CD8-positive, alpha-beta memory T cell (primary cell): ENCODE measurements at places on chromosomes 12 and 14. TPM values are rescaled to one million over a fixed set of nuclear protein-coding genes. Genes with fewer than 3 reads are reported as not detected.

CIDEB gene
- total RNA-seq, result 12.7 TPM

DNA sequence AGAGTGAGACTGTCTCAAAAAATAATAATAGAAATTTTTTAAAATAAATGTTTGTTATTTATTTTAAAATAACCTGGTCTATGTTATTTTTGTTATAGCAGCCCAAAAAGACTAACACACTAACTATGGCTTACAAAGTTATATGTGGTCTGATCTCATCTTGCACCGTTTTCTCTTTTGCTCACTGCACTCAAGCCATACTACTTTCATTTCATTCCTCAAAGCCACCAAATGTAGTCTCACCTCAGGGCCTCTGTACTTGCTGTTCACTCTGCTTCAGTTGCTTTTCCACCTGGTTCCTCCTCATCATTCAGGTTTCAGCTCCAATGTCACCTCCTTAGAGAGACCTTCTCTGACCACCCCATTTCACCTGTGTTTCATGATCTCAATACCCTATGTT is 55.2 kb upstream of the MDM1 start:
- no peaks in the 10 kb centered on the region for H3K36me3 ChIP-seq
- no peak overlapping the region for H3K27ac ChIP-seq
- no peaks in the 10 kb centered on the region for H3K27me3 ChIP-seq
- DNase-seq, result no peak

DNA sequence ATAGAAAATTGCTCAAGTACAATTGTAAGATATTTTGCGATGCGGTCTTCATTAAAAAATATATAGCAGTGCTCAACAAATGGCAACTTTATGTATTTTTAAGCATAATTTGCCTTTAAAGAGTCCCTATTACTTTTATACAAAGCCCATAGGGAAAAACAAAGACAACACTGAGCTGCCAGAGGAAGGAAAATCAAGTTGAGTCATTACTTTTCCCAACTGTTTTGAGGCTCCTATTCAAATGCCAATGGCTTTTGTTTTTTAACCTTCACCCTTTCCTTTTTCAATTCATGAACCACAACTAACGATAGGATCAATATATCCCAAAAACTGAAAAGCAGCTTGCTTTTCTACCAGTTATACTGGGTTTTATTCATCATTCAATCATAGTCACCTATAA is 157.6 kb upstream of the PLEKHA5 start:
- no peak overlapping the region for H3K4me3 ChIP-seq
- no peaks in the 10 kb centered on the region for H3K36me3 ChIP-seq
- H3K27ac ChIP-seq, result no peak overlapping the region

DNA sequence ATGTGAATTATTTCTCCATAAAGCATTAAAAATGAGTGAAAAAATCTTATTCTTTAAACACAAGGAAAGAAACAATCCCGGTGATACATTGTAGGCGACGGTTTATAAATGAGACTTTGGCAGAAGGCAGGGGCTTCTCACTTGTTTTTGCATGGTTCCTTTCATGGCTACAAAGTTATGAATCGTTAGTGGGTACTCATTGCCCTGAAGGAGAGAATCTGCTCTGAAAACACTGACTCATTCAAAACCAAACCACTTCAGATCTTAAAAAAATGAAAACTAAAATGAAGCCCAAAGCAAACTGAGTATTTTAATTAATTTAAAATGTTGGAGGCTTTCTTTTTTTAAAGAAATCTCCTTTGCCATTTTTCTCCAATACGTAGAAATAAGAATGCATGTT is 41.4 kb upstream of the AMIGO2 start:
- H3K4me3 ChIP-seq, result no peak overlapping the region
- no peak overlapping the region for H3K27ac ChIP-seq
- no peaks in the 10 kb centered on the region for H3K27me3 ChIP-seq
- H3K36me3 ChIP-seq, result no peaks in the 10 kb centered on the region
- H3K4me1 ChIP-seq, result no peaks in the 10 kb centered on the region

DNA sequence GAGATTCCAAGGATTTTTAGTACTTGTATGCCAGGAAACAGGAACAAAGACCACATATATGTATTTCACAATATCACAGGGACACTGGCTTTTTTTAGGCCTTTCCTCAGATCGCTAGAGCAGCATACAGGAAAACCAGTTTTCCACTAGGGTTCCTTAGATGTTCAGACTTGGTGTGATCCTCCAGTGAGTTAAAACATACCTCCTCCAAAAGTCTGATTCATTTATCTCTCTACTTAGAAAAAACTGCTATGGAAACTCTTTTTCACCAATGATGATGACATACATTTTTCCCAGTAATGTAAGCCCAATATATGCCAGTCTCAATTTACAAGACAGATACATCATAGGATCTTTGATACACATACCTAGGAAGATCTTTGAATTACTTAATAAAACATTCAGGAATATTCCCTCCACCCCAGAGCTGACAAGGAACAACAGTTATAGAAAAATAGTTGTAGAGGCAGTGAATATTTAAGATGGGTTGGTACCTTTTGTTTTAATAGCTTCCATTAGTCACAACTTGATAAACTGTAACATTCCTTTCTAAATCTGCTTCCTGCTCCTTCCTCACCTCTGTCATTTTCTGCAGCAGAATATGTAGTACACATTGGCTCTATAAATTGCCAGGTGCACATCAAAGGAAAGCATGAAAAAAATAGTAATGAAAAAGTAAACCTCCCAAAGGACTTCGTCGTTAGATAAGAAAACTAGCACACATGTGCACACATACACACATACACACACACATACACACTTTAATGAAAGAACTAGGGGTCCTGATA is 27.5 kb downstream of the BCAT1 start:
- H3K4me3 ChIP-seq, result no peak overlapping the region
- DNase-seq, result no peak
- no peak overlapping the region for H3K27ac ChIP-seq
- H3K27me3 ChIP-seq, result no peaks in the 10 kb centered on the region
- no peaks in the 10 kb centered on the region for H3K36me3 ChIP-seq

GRCh38 chr12:10279937-10280336 is 27.7 kb upstream of the KLRD1 start:
- DNase-seq, result no peak
- no peak overlapping the region for H3K27ac ChIP-seq
- H3K36me3 ChIP-seq, result no peaks in the 10 kb centered on the region

GRCh38 chr12:129911428-129912049 is 7.7 kb upstream of the TMEM132D start:
- no peaks in the 10 kb centered on the region for H3K27me3 ChIP-seq
- H3K4me3 ChIP-seq, result no peak overlapping the region

- peaks cover 37% of the 10 kb centered on the region for H3K4me1 ChIP-seq
- DNase-seq, result peak; percentile 78
- no peaks in the 10 kb centered on the region for H3K36me3 ChIP-seq
- peak overlapping the region; percentile 92 for H3K4me3 ChIP-seq
- peak overlapping the region; percentile 93 for H3K27ac ChIP-seq
Measured at GRCh38 chr14:74882103-74882920, 596 bp downstream of the DLST start.

DNA sequence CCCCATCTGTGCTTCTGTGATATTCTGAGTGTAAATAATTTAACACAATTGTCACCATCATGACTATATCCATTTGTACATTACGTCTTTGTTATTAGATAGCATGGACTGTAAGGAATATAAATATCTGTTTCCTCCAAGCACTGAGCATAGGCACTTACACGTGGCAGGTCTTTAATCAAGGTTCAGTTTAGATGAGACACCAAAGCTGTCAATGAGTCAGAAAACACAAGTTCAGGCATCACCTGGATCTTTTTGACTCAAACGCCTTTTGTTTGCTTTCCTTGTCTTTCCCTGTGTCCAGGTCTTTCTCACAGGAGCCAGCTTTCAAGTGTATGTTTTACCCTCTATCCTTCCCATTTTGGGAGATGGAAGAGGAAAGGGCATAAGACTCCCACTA is 163.2 kb upstream of the CCDC198 start:
- H3K27ac ChIP-seq, result no peak overlapping the region
- DNase-seq, result no peak
- H3K36me3 ChIP-seq, result no peaks in the 10 kb centered on the region

DNA sequence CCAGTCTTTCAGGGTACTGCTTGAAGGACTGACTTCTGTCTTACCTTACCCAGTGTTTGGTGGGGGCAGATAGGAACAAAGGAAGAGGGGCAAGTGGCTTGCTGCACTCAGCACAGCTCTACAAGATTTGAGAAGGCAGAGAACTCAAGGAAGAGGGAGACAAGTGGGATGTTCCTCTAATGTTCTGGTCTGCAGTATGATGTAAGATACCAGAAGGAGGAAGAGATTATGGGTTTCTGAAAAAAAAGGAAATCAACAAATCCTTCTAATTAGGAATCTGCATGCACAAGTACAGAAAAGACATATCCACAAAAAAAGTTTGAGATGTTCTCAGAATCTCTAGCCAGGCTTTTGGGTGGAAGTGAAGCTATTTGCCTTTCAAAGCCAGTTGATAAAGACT is 37.1 kb downstream of the USP15 start:
- no peak overlapping the region for H3K27ac ChIP-seq
- DNase-seq, result no peak
- no peak overlapping the region for H3K4me3 ChIP-seq
- H3K36me3 ChIP-seq, result peaks cover 26% of the 10 kb centered on the region

DNA sequence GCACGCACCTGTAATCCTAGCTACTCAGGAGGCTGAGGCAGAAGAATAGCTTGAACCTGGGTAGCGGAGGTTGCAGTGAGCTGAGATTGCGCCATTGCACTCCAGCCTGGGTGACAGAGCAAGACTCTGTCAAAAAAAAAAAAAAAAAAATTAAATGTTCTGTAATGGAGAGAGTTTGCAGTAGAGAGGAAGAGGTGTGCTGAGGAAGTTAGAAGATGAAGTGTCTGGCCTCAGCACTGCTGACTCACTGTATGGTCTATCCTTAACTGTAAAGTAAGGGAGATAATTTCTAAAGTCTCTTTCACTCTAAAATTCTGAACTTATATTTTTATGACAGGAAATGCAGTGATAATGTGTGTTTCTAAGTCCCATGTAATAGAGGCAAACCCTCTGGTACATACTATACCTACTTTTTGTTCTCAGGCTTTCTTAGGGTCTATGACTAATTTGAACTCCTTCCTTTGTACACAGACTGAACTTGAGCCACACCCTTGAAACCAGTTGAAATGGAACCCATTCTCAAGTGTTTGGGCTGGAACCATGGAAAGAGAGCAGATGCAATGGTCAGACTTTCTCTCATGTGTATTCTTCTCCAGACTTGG is 278.1 kb upstream of the FAR2 start:
- H3K4me1 ChIP-seq, result no peaks in the 10 kb centered on the region
- no peak overlapping the region for H3K4me3 ChIP-seq

- no peak for DNase-seq
- H3K4me1 ChIP-seq, result peaks cover 39% of the 10 kb centered on the region
- H3K27ac ChIP-seq, result no peak overlapping the region
- H3K36me3 ChIP-seq, result no peaks in the 10 kb centered on the region
Measured at GRCh38 chr14:73788701-73789551, 62.7 kb upstream of the PTGR2 start.
